ENCODE measurements at places on chromosomes 7 and 10.
A peak's percentile ranks its signal among the peaks of the same experiment; 100 is the strongest.

DNA sequence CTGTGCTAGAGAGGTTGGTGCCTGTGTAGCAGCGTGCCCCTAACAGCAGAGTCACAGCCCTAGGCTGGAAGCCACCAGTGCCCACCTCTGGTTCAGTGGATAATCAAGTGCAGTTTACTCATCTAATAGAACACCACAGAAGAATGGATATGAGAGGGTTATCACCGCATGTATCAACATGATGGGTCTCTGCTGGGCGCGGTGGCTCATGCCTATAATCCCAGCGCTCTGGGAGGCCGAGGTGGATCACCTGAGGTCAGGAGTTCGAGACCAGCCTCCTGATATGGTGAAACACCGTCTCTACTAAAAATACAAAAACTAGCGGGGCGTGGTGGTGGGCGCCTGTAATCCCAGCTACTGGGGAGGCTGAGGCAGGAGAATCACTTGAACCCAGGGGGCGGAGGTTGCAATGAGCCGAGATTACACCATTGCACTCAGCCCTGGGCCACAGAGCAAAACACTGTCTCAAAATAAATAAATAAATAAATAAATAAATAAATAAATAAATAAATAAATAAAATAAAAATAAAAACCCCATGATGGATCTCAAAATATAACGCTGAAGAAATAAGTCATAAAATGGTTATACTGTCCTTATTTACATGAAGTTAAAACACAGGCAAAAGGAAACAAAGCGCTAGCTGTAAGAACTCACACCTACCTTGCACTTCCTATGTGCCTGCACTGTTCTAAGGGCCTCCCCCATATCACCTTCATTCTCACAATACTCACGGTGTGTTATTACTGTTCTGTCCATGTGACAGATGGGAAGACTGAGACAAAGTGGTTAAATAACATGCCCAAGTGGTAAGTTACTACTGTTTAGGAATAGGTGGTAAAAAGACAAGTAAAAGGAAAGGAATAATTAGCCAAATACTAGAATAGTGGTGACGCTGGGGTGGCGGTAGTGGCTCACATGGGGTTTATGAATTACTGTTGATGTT is 70.9 kb downstream of the AMZ1 start:
- DNase-seq = no peak

- DNase-seq = no peak
Measured at GRCh38 chr7:99013266-99014112, 130.4 kb downstream of the SMURF1 start.

DNA sequence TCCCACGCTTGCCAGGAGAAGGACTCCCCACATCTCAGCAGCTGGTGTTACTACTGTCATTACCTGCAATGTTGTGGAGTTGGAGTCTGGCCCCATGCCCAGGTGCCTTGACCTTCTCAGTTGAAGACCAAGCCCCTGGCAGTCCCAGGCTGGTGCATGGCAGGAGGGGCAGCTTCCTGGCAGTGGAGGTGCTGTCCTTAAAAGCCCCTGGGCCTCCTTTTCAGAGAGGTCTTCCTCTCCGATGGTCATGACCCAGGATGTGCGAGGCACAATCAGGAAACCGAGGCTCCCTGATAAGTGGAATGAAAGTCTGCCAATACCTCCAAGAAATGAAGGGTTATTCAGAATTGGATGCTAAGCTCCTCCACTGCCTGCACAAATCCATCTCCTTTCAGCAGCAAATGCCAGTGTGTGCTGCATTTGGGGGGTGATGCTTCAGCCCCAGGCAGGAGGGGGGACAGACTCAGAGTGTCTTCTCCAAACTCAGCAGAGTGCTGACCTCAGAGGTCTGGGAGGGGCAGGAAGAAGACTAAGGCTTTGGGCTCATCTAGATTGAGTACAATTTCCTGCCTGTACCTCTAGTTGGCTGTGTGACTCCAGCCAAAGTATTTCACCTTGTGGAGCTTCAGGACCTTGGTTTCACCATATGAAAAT is 97.0 kb upstream of the DDC start:
- DNase-seq = peak; percentile 38

GRCh38 chr7:17584822-17585221 is 286.4 kb downstream of the AHR start:
- no peak for DNase-seq

- DNase-seq = peak; percentile 72
Measured at GRCh38 chr10:101041252-101041761, 10.3 kb downstream of the SFXN3 start.

- DNase-seq = no peak
Measured at GRCh38 chr7:34140066-34140465, 234.7 kb downstream of the BMPER start.

DNA sequence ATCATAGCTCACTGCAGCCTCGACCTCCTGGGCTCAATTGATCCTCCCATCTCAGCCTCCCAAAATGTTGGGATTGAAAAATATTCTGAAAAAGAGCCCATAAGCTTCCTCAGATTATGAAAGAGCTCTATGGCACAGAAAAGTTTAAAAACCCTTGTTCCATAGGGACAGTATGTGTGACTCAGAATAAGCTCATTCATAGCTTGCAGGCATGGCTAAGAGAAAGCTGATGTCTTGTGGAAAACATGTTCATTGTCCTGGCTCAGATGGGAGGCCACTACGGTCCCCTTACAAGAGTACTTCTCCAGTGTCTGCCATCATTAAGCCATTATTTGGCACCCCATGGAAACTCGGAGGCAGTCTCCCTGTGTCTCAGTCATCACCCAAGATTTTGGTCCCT is 64.0 kb downstream of the CCDC3 start:
- DNase-seq = no peak

GRCh38 chr10:103967448-103968071 is 620 bp downstream of the SLK start:
- DNase-seq = no peak

DNA sequence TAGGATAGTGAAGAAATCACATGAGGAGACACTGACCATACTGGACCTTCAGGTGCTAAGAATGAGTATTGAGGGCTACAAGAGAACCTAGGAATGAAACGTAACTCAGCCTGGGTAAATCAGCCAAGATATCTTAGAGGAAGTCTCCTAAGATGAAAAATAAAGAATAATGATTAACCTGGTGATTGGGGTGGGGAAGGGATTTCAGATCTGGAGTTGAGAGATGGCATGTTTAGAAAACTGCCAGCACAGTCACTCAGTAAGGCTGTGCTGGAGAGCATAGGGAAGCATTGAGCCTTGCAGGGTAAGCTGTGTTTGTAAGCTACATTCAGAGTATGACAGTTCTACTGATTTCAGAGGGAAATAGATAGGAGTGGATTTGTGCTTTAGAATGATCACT is 1.9 kb upstream of the MALRD1 start:
- DNase-seq = no peak

DNA sequence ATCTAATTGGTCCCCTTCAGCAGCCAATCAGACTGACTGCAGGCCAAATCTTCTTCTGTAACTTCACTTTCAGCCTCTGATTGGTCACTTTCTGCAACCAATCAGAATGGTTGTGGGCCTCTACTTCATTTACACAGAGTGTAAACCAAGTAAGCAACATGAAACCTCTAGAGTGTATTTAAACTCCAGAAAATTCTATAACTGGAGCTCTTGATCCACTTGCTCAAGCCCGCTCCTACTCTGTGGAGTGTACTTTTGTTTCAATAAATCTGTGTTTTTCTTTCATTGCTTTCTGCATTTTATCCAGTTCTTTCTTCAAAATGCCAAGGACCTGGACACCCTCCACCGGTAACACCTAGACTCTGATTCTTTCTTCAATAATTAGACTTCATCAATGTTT is 319.1 kb downstream of the CACNA2D1 start:
- DNase-seq = no peak

GRCh38 chr10:118804262-118804773 is 49.5 kb upstream of the CACUL1 start:
- DNase-seq = no peak

DNA sequence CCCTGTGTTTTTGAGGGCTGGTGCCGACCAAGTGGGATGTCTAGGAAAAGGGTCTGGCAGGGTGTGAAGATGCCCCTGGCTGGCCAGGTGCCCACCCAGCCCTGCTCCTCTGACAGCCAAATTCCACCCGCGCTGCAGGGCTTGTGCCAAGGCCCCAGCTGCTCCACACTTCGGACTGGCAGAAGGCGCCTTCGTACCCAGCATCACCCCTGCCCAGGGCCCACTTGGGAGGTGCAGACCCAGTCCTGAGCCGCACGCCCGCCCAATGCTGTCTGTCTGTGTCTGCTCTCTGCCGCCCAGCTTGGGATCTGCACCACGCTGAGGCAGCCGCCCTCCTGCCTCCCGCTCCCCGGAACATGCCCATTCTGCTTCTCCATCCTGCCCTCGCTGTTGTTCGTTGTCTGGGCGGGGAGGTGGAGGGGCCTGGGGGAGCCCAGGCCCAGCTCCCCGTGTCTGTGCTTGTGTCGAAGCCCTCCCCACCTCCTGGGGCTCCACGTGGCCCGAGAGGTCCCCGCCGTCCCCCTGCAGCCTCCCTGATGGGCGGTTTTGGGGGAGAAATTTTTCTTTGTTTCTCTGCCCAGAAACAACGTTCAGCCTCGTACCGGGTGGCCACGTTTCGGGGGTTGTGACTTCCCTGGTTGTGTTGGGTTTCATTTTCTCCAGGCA is 36.9 kb upstream of the PPIF start:
- no peak for DNase-seq

GRCh38 chr10:25175527-25176420 is 973 bp downstream of the GPR158 start:
- DNase-seq = no peak

- peak; percentile 23 for DNase-seq
Measured at GRCh38 chr7:50069613-50070012, 23.4 kb downstream of the ZPBP start.

DNA sequence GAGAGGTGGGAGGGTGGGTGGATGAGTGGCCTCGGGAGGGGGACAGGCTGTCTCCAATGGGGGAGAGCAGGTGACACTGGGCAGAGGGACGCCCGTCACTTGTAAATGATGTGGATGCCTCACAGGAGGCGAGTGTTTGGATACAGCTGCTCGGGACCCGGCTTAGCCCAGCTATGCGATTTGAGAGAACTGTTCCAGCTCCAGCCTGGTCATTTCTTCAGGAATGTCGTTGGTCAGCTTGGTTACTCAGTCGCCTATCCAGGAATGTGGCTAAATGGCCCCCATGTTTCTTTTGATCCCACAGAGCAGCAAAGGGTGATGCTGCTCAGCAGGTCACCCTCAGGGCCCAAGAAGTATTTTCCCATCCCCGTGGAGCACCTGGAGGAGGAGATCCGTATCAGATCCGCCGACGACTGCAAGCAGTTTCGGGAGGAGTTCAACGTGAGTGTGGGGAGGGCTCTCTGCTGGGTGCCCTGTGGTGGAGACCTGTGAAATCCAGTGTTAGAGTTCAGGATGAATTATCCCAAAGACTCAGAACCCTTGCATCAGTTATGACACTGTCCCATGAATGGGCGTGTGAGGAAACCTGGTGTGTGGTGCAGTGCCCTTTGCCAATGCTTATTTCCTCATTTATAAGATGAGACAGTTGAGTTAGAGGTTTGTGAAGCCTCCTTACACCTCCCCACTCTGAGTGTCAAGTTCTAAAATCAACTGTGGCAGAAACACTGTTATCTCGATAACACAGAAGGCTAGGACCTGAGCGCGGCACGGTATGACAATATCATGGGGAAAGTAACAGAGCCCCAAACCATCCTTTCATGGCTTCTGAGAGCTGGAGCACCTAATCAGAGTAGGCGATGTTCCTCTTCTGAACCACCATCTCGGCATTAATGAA is 76.8 kb downstream of the MKI67 start:
- DNase-seq = no peak

- DNase-seq = no peak
Measured at GRCh38 chr10:93206652-93207051, 133.0 kb downstream of the CYP26A1 start.

DNA sequence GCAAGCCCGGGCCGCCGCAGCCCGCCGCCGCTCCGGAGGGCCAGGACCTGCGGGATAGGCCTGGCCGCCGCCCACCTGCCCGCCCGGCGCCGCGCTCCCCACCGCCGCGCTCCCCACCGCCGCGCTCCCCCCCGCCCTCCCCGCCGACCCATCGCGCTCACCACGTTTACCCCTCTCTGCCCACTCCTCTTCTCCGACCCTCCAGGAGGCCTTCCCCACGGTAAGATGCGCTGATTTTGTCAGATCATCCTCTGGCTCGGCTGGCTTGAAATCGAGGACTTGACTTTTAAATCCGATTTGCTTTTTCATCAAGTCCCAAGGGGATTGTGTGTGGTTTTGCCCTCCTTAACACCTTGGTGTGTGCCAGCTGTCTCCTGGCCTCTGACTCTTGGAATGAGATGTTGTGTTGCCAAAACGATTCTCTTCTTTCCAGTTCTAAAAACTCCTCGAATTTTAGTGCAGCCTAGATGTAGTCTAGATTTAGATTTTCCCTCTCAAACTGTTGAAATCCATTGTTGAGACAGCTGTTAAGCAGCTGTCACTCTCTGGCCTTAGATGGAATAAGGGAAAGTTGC is 738 bp downstream of the POM121 start:
- DNase-seq = no peak

GRCh38 chr10:113978802-113979201 is 64.9 kb upstream of the ADRB1 start:
- DNase-seq = no peak

DNA sequence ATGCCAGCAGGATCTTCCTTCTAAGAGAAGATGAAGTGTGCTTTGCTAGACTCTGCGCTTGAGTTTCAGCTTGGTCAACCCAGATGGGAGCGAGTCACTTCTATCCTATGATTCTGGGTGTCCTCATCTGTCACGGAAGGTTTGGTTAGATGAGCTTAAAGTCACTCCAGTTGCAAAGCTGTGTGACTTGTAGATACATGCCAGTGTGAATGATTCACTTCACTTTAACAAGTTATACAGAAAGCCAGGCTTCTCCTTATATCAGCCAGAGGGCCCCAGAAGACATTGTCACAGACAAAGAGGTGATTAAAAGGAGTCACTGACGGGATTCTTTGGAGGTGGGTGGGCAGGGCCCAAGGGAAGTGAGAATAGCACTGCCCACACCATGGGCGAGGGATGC is 122.6 kb upstream of the PFKP start:
- DNase-seq = no peak

- no peak for DNase-seq
Measured at GRCh38 chr10:9709849-9710248, 1307.8 kb upstream of the CELF2 start.

DNA sequence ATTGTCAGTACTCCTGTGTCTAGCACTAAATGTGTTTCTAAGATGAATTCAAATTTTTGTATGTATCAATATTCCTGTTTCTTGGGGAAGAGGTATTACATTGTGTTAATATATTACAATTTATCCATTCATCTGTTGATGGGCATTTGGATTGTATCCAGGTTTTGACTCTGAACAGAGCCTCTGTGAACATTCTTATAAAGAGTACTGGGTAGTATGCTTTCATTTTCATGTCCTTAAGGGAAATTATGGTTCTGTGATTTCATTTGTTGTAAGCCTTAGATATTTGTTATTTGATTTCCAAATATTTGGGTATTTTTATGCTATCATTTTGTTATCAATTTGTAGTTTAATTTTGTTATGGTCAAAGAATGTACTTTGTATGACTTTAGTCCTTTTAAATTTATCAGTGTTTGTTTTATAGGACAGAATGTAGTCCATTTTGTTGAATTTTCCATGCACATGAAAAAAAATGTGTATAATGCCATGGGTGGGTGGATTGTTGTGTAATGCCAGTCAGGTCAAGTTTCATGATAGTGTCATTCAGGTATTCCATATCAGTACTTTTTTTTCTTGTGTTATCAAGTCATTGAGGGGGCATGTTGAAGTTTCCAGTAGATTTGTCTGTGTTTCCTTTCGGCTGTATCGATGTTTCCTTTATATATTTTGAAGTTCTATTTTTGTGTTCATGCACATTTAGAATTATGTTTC is 38.4 kb downstream of the STAM start:
- no peak for DNase-seq

- no peak for DNase-seq
Measured at GRCh38 chr10:117699436-117700075, 157.0 kb downstream of the EMX2 start.
